Gastrocnemius medialis (tissue), 4 donors: ENCODE measurements at places on chromosomes 3 and 15. TPM values are rescaled to one million over a fixed set of nuclear protein-coding genes. Genes with fewer than 3 reads are reported as not detected.
A peak's percentile ranks its signal among the peaks of the same experiment; 100 is the strongest.

DNA sequence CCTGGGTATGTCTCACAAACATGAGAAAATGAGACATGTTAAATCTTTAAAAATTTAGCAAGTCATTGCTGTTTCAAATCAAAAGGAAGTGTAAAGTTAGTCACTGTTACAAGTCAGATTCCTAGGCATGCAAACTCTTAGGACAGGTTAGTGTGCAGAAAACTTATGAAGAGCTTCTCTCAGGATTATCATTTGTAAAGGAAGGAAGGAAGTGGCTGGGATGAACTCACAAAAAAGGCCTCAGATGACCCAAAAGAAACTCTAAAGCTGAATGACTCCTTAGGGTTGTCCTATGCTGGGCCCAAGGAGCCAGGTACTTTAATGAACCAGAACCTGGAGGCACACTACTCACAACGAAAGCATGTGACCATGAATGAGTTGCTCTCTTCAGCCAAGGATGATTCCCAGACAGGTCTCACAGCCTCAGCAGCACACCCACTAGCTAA, 25.0 kb downstream of the MSL2 start:
- DNase-seq = no peak
- peaks cover 45% of the 10 kb centered on the region for H3K4me1 ChIP-seq
- no peaks in the 10 kb centered on the region for H3K36me3 ChIP-seq
- H3K4me3 ChIP-seq = no peak overlapping the region
- peak overlapping the region; percentile 29 for H3K27ac ChIP-seq
- H3K27me3 ChIP-seq = no peaks in the 10 kb centered on the region

- H3K4me3 ChIP-seq = no peak overlapping the region
- no peaks in the 10 kb centered on the region for H3K36me3 ChIP-seq
- H3K4me1 ChIP-seq = no peaks in the 10 kb centered on the region
Measured at GRCh38 chr3:65004306-65004705, 316.5 kb upstream of the ADAMTS9 start.

GRCh38 chr3:179672918-179673317, 20.1 kb downstream of the USP13 start:
- no peaks in the 10 kb centered on the region for H3K27me3 ChIP-seq
- peaks cover 54% of the 10 kb centered on the region for H3K4me1 ChIP-seq
- no peaks in the 10 kb centered on the region for H3K36me3 ChIP-seq
- peak overlapping the region; percentile 98 for H3K27ac ChIP-seq
- DNase-seq = no peak
- no peak overlapping the region for H3K4me3 ChIP-seq

- no peak overlapping the region for H3K4me3 ChIP-seq
- no peaks in the 10 kb centered on the region for H3K36me3 ChIP-seq
- no peaks in the 10 kb centered on the region for H3K27me3 ChIP-seq
Measured at GRCh38 chr15:68554721-68555678, 23.8 kb upstream of the CORO2B start.

DNA sequence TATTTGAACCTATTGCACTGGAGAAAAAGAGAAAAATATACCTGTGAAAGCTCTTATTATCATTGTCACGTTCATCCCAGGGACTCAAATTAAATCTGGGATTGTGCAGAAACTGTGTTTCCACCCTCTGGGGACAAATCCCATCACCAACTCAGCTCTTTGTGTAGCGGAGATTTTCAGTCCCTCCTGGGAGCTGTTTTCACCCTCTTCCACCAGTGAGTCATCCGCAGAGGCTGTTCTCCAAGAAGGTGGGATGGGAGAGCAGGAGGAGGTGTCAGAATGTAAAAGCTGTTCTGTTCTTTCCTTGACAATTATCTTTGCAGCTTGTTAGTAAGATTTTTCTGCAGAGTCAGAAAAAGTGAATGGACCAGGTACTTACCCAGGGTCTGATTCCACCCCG, 28.0 kb downstream of the SV2B start:
- H3K27ac ChIP-seq = no peak overlapping the region
- H3K36me3 ChIP-seq = no peaks in the 10 kb centered on the region
- no peaks in the 10 kb centered on the region for H3K27me3 ChIP-seq
- DNase-seq = no peak
- H3K4me1 ChIP-seq = no peaks in the 10 kb centered on the region

- DNase-seq = no peak
- peaks cover 6% of the 10 kb centered on the region for H3K27me3 ChIP-seq
- H3K4me3 ChIP-seq = no peak overlapping the region
- H3K27ac ChIP-seq = no peak overlapping the region
Measured at GRCh38 chr3:10757821-10758130, 58.3 kb upstream of the SLC6A11 start.

DNA sequence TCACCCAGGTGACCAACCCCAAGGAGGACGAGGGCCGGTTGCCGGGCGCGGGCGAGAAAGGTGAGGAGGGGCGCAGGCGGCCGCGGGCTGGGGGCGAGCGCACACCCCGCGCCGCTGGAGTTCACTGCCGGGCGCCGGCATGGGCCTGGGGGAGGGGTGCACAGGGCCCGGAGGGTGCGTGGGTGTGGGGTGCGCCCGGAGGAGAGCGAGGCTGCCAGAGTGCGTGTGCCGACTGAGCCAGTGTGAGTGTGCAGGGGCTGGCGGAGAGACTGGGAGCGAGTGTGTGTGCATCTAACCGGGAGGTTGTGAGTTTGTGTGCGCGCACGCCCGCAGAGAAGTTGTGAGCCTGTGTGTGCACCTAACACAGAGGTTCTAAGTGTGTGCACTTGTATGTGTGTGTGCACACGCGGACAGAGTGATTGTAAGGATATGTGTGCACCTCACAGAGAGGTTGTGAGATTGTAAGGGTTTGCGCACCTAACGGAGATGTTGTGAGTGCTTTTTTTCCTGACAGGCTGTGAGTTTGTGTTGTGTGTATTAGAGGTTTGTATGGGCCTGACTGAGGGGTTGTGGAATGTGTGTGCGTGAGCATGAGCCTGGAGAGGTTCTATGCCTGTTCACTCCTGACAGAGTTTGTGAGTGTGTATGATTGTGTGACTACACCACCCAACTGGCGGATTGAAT, 681 bp downstream of the CTDSPL start:
- peaks cover 15% of the 10 kb centered on the region for H3K4me1 ChIP-seq
- DNase-seq = no peak
- H3K27ac ChIP-seq = peak overlapping the region; percentile 45
- peak overlapping the region; percentile 61 for H3K4me3 ChIP-seq

- peaks cover 42% of the 10 kb centered on the region for H3K4me1 ChIP-seq
- DNase-seq = no peak
- no peak overlapping the region for H3K4me3 ChIP-seq
- H3K36me3 ChIP-seq = no peaks in the 10 kb centered on the region
Measured at GRCh38 chr15:77440378-77440999, 19.8 kb downstream of the HMG20A start.

DNA sequence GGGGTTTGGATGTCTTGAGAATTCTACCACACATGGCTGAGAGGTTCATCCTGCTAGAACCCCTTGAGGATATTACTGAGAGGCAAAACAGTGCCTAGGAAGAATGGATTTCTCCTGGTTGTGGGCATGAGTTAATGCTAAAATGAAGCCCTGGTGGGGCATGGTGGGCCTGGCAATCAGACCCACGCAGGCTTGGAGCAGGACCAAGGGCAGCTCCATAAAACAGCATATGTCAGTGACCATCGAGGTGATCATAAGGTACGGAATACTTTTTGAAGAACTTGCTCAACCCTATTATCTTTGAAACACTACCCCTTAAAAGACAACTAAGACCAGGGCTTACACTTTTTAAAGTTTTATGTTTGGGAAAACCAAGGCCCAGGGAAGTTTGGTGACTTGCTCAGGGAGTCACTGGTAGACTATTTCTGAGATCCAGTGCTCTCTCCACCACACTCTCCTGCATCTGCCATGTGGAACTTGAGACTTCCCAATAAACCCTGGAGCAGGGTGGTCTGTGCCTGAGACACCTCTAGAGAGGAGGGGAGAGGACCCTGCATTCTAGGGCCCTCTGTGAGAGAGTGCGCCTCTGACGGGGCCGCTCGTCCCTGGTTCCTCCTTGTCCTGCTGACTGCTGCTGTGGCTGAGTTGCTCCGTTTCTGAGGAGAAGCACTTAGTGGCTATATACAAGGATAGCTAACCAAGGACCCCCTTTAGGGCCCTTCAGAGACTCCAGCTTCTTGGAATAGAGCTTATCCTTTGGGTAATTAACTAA, 28.0 kb upstream of the TIMP4 start:
- no peaks in the 10 kb centered on the region for H3K27me3 ChIP-seq
- no peaks in the 10 kb centered on the region for H3K36me3 ChIP-seq
- DNase-seq = no peak
- no peaks in the 10 kb centered on the region for H3K4me1 ChIP-seq
- H3K27ac ChIP-seq = no peak overlapping the region

GRCh38 chr3:151625086-151625485, 108.6 kb upstream of the AADACL2 start:
- H3K4me1 ChIP-seq = peaks cover 1% of the 10 kb centered on the region
- H3K36me3 ChIP-seq = no peaks in the 10 kb centered on the region
- no peak overlapping the region for H3K27ac ChIP-seq
- H3K27me3 ChIP-seq = no peaks in the 10 kb centered on the region
- H3K4me3 ChIP-seq = no peak overlapping the region

DNA sequence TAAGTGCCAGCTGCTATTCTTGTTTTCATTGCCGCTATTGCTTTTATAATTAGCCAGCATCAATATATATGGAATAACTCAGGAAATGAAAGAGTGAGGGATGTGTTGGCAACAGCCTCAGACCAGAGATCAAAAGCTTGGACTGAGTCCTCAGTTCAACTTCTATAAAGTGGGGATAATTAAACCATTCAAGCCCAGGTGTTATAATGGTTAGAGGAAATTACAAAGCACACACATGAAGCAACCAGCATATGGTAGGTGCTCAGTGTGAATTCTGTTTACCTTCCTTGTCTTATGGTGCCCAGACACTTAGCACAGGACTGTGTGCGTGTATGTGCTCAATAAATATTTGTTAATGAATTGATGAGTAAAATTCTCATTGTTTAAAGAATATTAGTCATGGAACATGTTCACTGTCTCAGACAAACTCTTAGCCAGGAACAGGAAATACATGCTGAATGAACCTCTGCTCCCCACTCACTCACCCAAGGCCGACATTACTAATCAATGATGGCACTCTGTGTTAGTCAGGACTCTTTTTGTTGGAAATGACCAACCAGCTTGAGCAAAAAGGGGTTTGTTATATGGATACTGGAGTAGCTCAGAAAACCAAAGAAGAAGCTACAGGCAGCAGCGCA, 16.7 kb upstream of the CCDC174 start:
- no peak overlapping the region for H3K4me3 ChIP-seq
- peaks cover 4% of the 10 kb centered on the region for H3K27me3 ChIP-seq
- no peaks in the 10 kb centered on the region for H3K36me3 ChIP-seq

- peak overlapping the region; percentile 94 for H3K27ac ChIP-seq
- no peaks in the 10 kb centered on the region for H3K27me3 ChIP-seq
- no peaks in the 10 kb centered on the region for H3K36me3 ChIP-seq
Measured at GRCh38 chr15:76310475-76311099, 682 bp downstream of the ETFA start.

DNA sequence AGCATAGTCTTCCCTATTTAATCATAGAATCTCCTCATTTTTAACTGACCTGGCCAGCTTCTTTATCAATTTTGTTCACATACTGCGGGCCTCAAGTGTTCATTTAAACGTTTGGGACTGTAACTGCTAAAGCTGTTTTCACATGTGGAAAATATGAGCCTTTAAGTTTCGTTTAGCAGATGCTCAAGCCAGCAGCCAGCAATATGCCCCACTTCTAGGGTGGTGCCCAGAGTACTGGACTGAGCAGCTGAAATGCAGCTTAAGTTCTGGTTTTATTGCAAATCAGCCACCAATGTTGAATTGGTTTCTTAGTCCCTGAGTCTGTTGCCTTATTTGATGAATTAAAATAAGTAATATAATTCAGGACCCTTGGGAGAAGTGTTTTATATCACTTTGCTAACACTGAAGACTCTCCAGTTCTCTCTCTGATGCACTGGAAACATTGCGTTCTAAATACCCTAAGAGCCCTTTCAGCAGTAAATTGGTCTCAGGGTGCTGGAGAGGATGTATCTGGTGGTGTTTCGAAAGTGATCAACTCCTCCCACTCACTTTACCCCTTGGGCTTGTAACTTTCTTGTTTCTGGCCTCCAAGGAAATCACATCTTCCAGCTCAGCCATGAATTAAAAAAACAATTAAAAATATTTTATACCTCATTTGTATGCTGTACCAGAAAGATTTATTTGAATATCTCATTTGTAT, 61.7 kb downstream of the B3GALNT1 start:
- no peaks in the 10 kb centered on the region for H3K4me1 ChIP-seq
- H3K27ac ChIP-seq = no peak overlapping the region
- no peaks in the 10 kb centered on the region for H3K36me3 ChIP-seq
- H3K4me3 ChIP-seq = no peak overlapping the region
- no peaks in the 10 kb centered on the region for H3K27me3 ChIP-seq

- H3K36me3 ChIP-seq = no peaks in the 10 kb centered on the region
- peak overlapping the region; percentile 13 for H3K27ac ChIP-seq
- no peaks in the 10 kb centered on the region for H3K4me1 ChIP-seq
Measured at GRCh38 chr3:64983583-64984359, 296.0 kb upstream of the ADAMTS9 start.

CDHR4 gene
- total RNA-seq = not detected

MYL3 gene
- 82.7 TPM for total RNA-seq

MNS1 gene
- 0.62 TPM for total RNA-seq

GUCA1C gene
- not detected for total RNA-seq
